ENCODE measurements at places on chromosomes 1 and 21. TPM values are rescaled to one million over a fixed set of nuclear protein-coding genes. Genes with fewer than 3 reads are reported as not detected.

- no peaks in the 10 kb centered on the region for H3K4me1 ChIP-seq
- no peak overlapping the region for H3K27ac ChIP-seq
- no peak overlapping the region for H3K4me3 ChIP-seq
Measured at GRCh38 chr1:229295745-229296144, 24.8 kb downstream of the RAB4A start.

GRCh38 chr1:47771751-47772150, 225.4 kb downstream of the TRABD2B start:
- no peaks in the 10 kb centered on the region for H3K27me3 ChIP-seq
- H3K4me1 ChIP-seq: no peaks in the 10 kb centered on the region
- no peaks in the 10 kb centered on the region for H3K36me3 ChIP-seq
- H3K27ac ChIP-seq: no peak overlapping the region
- no peak overlapping the region for H3K4me3 ChIP-seq
- DNase-seq: no peak

DNA sequence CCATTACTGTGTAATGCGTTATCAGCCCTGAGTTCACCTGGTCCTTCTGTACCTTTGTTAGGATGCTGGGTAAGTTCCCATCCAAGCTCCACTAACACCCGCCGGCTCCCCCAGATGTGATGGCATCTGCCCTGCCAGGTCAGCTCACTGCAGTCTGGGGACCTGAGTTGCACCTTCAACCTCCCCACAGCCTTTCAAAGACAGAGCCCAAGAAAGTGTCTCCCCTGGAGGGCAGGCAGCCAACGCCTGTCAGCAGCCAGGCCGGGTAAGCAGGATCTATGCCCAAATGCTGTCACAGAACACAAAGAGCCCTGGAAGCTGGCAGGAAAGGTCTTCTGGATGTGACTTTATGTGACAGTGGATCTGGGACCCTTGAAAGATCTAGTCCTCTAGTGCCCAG, 13.7 kb downstream of the MRAP start:
- H3K4me1 ChIP-seq: no peaks in the 10 kb centered on the region
- no peak for DNase-seq
- H3K27me3 ChIP-seq: no peaks in the 10 kb centered on the region
- H3K36me3 ChIP-seq: peaks cover 30% of the 10 kb centered on the region

DNA sequence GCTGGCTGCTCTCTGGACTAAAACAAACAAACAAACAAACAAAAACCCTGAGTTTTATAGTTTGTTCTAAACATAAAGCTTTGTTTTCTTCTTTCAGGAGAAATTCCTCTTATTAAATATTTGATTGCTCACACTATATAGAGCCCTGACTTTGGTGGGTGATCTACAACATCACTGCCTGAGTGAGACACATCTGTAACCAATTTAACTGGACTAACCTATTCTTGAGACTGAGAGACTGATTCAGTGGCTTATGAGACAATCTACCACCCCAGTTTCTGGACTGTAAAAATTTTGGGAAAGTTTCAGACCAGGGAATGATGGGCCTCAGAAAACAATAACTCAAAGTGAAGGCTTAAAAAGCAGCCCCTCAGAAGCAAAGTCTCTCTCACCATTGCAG, 537.0 kb downstream of the NEGR1 start:
- no peaks in the 10 kb centered on the region for H3K27me3 ChIP-seq
- no peaks in the 10 kb centered on the region for H3K36me3 ChIP-seq
- DNase-seq: no peak
- no peaks in the 10 kb centered on the region for H3K4me1 ChIP-seq

DNA sequence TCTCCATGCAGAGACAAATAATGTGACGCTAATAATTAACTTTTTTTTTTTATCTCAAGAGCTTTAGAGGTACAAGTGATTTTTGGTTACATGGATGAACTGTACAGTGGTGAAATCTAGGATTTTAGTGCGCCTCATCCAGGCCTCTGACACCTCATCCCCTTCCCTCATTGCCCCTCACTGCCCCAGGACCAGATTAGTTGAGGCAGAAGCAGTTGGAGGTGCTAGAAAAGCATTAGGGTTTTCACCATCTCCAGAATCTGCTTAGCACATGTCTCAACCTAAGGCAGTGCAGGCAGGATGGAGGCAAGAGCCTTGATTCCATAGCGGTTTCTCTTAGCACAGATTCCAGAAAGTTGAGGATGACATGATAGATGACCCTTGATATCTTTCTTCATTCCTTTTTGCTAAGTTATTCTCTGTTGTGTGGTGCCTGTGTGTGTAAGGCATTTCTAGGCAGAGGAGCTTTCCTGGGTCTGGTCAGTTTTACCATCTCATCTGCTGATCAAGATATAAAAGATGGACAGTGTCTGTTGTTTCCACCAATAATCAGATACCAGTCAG, 16.3 kb upstream of the IL10 start:
- no peaks in the 10 kb centered on the region for H3K27me3 ChIP-seq
- H3K27ac ChIP-seq: no peak overlapping the region
- DNase-seq: no peak
- H3K36me3 ChIP-seq: no peaks in the 10 kb centered on the region
- H3K4me1 ChIP-seq: peaks cover 59% of the 10 kb centered on the region

DNA sequence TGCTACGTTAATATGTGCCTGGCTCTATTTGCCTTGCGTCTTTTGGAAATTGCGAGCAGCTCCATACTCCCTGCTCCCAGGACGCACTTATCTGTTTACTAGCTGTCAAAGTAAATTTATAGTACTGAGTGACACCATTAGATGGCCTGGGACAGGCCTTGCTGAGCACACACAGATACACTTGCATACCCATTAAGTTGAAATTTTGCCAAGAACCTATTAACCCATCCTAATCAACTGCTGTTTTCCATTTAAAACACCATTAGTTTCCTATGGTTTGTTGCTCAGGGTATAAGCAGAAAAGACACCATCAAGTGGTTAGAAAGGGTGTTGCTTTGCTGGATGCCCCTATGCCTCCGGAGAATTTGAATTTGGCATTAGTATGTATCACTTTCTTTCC, 187.3 kb downstream of the SLC44A5 start:
- no peak overlapping the region for H3K4me3 ChIP-seq
- DNase-seq: no peak
- H3K27me3 ChIP-seq: no peaks in the 10 kb centered on the region
- no peaks in the 10 kb centered on the region for H3K4me1 ChIP-seq

GRCh38 chr1:41391834-41392527, 30.7 kb downstream of the FOXO6 start:
- no peaks in the 10 kb centered on the region for H3K4me1 ChIP-seq
- H3K4me3 ChIP-seq: no peak overlapping the region
- H3K36me3 ChIP-seq: no peaks in the 10 kb centered on the region
- DNase-seq: no peak
- H3K27me3 ChIP-seq: no peaks in the 10 kb centered on the region
- no peak overlapping the region for H3K27ac ChIP-seq

- peaks cover 3% of the 10 kb centered on the region for H3K27me3 ChIP-seq
- H3K4me1 ChIP-seq: no peaks in the 10 kb centered on the region
- H3K27ac ChIP-seq: no peak overlapping the region
- DNase-seq: no peak
- H3K4me3 ChIP-seq: no peak overlapping the region
Measured at GRCh38 chr1:54125386-54126070, 27.3 kb downstream of the CDCP2 start.

DNA sequence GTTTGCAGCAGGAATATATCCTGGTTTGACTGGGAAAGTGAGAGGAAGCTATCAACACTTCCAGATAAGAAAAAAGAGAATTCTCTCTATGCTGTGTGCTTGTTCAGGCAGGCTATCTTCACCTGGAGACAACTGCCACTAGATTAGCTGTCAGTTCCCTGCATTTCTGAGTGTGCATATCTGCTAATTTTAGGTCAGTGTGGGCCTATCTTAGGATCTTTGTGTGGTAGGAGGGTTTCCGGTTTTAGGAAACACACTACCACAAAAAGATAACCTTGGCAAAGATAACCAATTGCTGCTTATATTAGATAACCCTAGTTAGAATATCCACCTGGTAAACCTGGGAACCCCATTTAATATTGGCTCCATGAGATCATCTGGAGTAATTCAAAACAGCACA, 22.5 kb upstream of the GBP5 start:
- H3K4me1 ChIP-seq: peaks cover 24% of the 10 kb centered on the region
- H3K27ac ChIP-seq: no peak overlapping the region
- H3K27me3 ChIP-seq: no peaks in the 10 kb centered on the region
- H3K36me3 ChIP-seq: no peaks in the 10 kb centered on the region
- H3K4me3 ChIP-seq: no peak overlapping the region

GRCh38 chr1:14678011-14678638, 79.6 kb downstream of the KAZN start:
- H3K27ac ChIP-seq: no peak overlapping the region
- no peak for DNase-seq
- no peaks in the 10 kb centered on the region for H3K36me3 ChIP-seq

DNA sequence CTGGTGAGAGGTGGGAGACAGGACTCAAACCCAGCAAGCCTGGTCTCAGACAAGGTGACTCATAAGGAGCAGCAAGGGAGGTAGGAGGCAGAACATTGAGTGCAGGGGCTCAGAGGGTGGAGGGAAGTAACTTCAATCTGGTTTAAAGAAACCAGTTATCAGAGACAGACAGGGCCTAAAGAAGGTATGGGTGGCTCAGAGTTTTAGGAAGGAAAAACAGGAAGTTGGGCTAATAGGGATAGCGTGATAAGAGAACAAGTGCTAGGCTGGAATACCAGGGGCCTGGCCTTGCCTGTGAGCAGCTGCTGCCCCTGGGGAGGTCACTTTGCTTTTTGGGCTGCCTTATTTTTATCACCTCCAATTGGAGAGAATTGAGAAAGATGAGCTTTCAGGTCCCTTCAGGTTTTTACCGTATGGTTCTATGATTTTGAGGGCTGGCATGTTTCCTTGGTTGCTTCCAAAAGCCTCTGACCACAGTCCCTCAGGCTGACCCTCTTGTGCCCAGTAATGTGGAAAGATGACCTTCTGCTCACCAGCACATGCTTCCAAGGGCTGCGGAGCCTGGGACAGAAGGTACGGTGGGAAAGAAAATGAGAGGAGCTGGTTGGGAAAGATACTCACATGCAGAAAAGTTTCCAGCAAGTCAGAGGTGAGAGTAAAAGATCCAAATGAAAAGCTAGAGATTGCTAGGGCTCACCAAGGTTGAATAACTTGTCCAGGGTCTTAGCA, 77.0 kb downstream of the DDR2 start:
- no peaks in the 10 kb centered on the region for H3K27me3 ChIP-seq
- no peaks in the 10 kb centered on the region for H3K4me1 ChIP-seq
- H3K27ac ChIP-seq: no peak overlapping the region
- H3K4me3 ChIP-seq: no peak overlapping the region
- no peaks in the 10 kb centered on the region for H3K36me3 ChIP-seq

GRCh38 chr21:46357335-46357604, 33.3 kb downstream of the PCNT start:
- no peak for DNase-seq
- no peaks in the 10 kb centered on the region for H3K4me1 ChIP-seq
- H3K36me3 ChIP-seq: peaks cover 10% of the 10 kb centered on the region
- H3K27ac ChIP-seq: no peak overlapping the region
- no peaks in the 10 kb centered on the region for H3K27me3 ChIP-seq
- H3K4me3 ChIP-seq: no peak overlapping the region

DNA sequence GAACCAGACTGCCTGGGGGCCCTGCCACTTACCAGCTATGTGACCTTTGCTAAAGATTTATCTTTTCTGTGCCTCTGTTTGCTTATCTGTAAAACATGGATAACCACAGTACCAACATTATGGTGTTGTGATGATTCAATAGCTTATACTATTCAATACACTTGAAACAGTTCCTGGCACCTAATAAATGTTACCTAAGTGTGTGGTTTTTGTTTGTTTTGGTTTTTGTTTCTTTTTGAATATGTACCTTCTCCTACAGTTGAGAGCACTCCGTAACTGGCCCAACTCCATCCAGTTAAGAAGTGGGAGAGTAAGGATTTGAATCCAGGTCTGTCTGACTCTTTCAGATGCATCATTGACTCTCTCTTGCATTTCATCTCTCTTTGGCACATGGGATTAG, 125.8 kb upstream of the C8B start:
- H3K4me3 ChIP-seq: no peak overlapping the region
- H3K36me3 ChIP-seq: no peaks in the 10 kb centered on the region
- H3K27me3 ChIP-seq: no peaks in the 10 kb centered on the region
- no peak overlapping the region for H3K27ac ChIP-seq
- no peaks in the 10 kb centered on the region for H3K4me1 ChIP-seq

DNA sequence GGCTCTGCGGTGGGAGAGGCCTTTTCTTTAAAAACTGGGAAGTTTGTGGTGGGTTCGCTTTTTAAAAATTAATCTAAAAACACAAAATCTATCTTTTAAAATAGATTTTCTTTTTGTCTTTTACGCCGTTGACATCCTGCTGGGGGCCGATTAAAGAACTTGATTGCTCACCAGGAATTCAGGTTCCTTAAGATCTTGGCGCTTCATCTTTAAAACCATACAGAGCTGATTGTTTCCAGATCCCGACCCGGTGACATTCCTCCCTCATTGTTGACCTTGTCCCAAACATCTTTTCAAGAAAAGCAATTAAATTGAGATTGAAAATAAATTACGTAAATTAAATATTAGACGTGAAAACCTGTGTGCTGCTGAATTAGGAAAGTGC, 546 bp upstream of the ZNF697 start:
- DNase-seq: no peak
- H3K27me3 ChIP-seq: peaks cover 11% of the 10 kb centered on the region
- no peak overlapping the region for H3K27ac ChIP-seq
- no peaks in the 10 kb centered on the region for H3K4me1 ChIP-seq

DNA sequence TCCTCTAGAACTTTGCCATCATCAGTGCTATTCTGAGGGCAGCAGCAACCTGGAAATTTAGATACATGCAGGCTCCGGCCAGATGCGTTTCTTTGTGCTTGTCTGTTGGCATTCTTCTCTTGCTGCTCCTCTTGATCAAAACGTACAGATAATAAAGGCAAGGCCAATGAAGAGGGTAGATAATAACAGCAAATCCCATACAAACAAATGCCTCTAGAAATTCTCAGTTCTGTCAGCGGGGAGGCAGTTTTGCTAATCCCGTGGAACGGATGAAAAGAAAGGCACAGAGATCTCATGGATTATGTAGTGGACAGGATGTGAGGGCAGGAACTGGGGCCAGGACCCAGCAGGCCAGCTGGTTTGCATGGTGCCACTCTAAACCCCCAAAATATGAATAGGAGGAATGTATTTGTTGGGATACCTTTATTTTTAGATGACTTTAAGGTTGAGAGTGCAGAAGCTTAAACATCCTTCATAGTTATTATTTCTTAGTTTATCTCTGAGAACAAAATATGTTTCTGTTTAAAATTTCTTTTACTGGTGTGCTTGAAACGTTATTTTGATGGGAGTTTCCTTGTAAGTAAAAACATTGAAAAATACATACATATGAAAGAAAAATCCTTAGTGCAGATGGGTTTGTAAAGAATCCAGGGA, 1.5 kb downstream of the ITSN1 start:
- no peak overlapping the region for H3K4me3 ChIP-seq
- no peak for DNase-seq
- H3K27me3 ChIP-seq: no peaks in the 10 kb centered on the region
- no peaks in the 10 kb centered on the region for H3K36me3 ChIP-seq
- H3K27ac ChIP-seq: no peak overlapping the region
- H3K4me1 ChIP-seq: peaks cover 13% of the 10 kb centered on the region

- no peaks in the 10 kb centered on the region for H3K27me3 ChIP-seq
- DNase-seq: no peak
Measured at GRCh38 chr1:109762039-109762585, 1.6 kb downstream of the EPS8L3 start.

GRCh38 chr1:112506306-112506705, 2.5 kb upstream of the WNT2B start:
- no peak overlapping the region for H3K27ac ChIP-seq
- peaks cover 51% of the 10 kb centered on the region for H3K27me3 ChIP-seq
- H3K36me3 ChIP-seq: no peaks in the 10 kb centered on the region
- H3K4me3 ChIP-seq: no peak overlapping the region

GRCh38 chr1:203435615-203436014, 40.0 kb upstream of the PRELP start:
- no peak for DNase-seq
- no peak overlapping the region for H3K4me3 ChIP-seq
- H3K4me1 ChIP-seq: no peaks in the 10 kb centered on the region
- no peak overlapping the region for H3K27ac ChIP-seq
- no peaks in the 10 kb centered on the region for H3K27me3 ChIP-seq

The ASAP3 gene
- total RNA-seq: 0.33 TPM

The CPT2 gene
- 20.5 TPM for total RNA-seq
